H9 (cell line): ENCODE measurements at places on chromosomes 7 and 10.

GRCh38 chr10:14758994-14759664 is 15.6 kb downstream of the FAM107B start:
- no peak for DNase-seq

- no peak for DNase-seq
These were observed 28.5 kb downstream of the ZMIZ1 start for GRCh38 chr10:79097021-79097872.

DNA sequence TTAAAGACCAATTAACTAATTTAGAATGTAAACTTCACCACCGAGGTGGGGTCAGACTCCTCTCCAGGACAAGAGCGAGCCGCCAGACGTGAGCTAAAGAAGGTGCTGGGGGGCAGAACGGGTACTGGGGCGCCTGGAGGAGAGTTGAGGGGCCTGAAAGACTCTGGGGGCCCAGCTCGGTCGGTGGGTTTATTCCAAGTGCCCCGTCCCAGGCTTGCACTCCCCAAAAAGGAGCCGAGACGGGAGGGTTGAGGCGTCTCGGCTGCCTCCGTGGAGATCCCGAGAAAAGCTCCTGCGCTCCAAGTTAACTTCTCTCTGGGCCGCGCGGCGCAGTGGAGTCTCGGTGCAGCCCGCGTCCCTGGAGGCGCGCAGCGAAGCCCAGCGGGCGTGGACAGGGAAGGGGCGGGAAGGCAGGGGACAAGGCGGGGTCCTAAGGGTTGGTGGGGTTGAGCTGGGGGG is 553.3 kb downstream of the TFEC start:
- DNase-seq, result peak; percentile 61

DNA sequence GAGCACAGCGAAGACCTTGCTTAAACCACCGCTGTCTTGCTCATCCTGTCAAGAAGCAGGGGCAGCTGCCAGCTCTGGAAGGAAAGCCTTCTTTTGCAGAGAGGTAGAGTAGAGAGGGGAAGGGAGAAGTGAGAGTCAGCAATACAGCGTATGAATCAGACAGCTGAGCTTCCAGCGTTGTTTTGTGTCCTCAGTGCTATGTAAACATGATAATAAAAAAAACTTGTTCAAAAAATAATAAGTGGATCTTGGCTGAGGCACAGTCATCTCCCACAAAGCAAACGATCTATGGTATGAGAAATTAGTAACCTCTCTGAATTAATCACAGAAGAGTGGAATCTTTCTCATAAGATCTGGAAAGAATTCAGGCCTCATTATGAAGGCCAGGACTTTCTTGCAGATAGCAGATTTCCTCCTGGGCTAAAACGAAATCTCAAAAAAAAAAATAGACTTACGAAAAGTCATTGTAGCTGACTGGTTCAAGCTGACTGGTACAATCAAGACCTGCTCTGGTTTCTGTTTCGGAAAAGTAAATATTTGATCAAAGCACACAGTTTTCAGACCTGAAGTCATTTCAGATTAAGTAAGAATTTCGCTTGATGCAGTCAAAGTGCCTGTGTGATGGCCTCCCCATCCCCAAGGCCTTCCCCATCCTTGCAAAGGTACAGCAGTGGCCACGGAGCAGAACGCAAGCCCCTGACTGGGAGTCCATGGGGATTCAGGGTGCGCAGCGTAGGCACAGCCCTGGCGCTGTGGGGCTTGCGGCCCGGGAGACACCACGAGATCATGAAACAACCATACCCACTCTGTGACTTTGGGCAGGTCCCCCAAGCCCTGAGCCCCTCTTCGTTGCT is 29.4 kb downstream of the CHST15 start:
- DNase-seq, result no peak

GRCh38 chr7:6228361-6229229 is 43.8 kb downstream of the CYTH3 start:
- no peak for DNase-seq

DNA sequence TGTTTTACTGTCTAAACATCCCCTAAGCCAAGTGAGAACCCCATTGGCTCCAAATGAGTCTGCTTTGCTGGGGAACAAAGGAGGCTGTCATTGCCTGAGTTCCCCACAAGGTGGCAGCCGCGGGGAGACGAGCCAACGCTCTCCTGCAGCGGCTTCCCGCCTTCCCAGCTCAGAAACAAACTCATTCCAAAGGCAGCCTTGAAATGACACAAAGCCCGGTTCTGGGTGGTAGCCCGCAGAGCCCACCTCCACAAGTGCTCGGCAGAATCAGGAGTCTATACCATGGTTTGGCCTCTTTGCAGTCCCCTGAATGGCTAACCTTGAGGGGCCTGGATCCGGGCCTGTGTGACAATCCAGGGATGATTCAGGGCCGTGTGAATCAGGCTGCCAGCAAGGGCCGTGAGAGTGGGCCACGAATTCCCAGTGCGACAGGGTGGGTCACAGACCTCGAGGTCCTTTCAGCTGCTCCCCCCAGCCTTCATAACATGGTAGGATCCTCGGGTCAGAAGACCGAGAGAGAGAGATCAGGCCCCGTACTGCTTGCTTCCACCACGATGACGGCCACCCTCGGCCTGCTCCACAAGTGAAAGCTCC is 79.7 kb downstream of the DLG5 start:
- peak; percentile 84 for DNase-seq

- peak; percentile 83 for DNase-seq
These were observed 23.9 kb downstream of the SCD start for GRCh38 chr10:100370714-100371481.

DNA sequence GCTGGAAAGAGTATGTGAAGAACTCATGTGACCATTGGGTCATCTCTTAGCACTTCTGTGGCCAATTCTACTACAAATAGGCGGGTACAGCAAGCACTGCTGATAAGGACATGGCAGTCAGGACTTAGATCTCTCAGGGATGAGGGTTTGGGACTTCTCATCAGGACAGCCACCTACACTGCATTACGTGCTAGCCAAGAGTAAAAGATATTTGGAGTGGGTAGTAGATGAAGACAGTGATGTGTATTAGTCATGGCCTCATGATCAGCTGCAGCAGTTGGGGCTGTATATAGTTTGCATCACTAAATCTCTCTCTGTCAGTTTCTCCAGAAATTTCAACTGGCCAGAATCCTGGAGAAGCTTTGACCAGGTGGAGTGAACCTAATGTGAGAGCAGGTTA is 9.2 kb downstream of the TAS2R60 start:
- DNase-seq, result no peak

- DNase-seq, result no peak
These were observed 32.1 kb downstream of the FAS start for GRCh38 chr10:89022734-89023133.

- peak; percentile 66 for DNase-seq
These were observed 177.9 kb downstream of the SKAP2 start for GRCh38 chr7:26686448-26686981.

GRCh38 chr7:5494683-5495561 is 71.3 kb upstream of the TNRC18 start:
- DNase-seq, result peak; percentile 89

GRCh38 chr10:112275512-112276245 is 7.5 kb upstream of the TECTB start:
- no peak for DNase-seq

DNA sequence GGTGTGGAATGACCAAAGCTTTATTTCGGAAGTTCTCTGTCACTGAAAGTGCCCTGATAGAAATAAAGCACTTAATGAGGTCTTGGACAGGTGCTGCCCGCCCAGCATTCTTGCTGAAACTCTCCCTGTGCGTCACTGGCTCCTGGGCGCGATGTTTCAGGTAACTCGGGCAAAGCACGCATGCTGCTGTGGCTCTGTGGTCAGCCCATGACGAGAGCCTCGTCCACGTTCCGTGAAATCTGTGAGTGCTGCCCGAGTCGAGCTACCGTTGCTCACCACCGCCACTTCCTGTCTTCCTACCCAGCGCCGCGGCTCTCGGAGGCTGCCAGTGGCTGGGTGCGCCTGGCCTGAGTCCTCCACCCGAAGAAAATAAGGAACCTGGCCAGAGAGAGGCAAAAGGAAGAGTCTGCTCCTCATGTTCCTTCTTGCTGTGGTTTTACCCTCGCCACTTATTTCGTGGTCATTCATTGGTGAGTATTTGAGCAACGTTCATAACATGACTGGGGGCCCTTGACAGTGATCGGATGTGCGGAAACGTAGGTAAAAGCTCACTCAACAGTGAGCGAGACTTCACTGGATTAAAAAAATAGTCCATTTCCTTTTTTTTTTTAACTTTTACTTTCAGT is 95.5 kb downstream of the MAP3K8 start:
- DNase-seq, result peak; percentile 40

DNA sequence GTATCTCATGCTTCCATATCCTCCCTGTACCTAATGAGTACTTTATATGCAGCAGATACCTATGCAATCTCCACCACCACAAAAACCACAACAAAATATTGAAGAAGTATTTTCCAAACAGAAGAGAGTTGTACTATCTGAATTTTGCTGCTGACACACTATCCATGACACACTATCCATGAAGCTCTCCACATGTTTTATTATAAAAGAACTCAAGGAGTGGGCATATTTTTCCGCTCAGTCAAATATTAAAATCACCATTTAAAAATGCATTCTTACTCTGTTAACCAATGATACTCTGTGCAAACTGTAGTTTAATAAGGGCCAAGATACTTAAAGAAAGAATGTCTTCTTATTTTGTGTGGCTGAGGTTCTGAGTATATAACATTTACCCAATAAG is 2.8 kb downstream of the BET1 start:
- DNase-seq, result no peak
